Stimulated activated CD4-positive, alpha-beta T cell treated with anti-CD3 and anti-CD28 coated beads, TNF-alpha, amount 100 ng/mL, for 24 hours (primary cell): ENCODE measurements at places on chromosomes 13 and 19.
A peak's percentile ranks its signal among the peaks of the same experiment; 100 is the strongest.

- DNase-seq: no peak
Observed at GRCh38 chr13:109516186-109516585, 270.2 kb downstream of the IRS2 start.

- DNase-seq: no peak
Observed at GRCh38 chr13:81197966-81198365, 857.0 kb upstream of the SPRY2 start.

GRCh38 chr13:63184693-63185092, 1769.0 kb upstream of the PCDH20 start:
- no peak for DNase-seq

- no peak for DNase-seq
Observed at GRCh38 chr13:37397535-37397934, 201.0 kb downstream of the POSTN start.

DNA sequence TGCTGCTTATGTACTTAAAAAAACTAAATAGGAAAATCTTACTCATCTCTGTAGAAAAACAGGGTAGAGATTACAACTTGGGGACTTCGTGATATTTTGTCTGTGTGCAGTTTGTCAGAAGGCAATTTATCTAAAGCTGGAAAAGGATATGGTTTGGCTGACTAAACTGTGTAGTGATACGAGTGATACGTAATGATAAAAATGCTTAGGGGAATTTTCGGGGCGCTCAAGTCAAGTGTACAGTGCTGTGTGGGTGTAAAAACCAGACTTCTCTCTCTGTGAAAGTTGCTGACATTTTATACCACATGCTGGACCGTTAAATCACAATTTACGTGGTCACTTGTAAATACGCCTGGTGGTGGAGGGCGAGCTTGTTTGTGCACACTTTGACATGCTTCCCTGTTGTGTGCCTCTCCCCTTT, 221.7 kb downstream of the KCNRG start:
- DNase-seq: peak; percentile 40

DNA sequence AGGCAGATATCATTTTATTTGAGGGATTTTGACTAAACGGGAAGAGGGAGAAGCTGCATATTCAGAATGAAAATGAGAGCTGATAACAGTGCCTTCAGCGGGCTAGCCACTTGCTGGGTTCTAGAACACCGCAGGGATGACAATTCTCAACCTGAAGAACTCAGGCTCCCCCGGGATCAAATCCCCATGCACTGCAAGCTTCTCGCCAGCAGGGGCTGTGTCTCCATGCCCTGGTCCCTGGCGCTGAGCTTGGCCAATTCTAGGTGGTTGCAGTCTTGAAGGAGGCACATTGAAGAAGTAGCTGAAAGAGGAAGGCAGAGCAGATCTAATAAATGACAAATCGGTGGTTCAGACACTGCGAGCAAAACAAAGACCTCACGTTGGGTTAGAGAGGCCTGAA, 128.7 kb downstream of the UQCRFS1 start:
- DNase-seq: no peak

- DNase-seq: no peak
Observed at GRCh38 chr13:39025433-39025839, 12.5 kb downstream of the PROSER1 start.

- no peak for DNase-seq
Observed at GRCh38 chr19:8593931-8594330, 16.6 kb downstream of the ADAMTS10 start.

GRCh38 chr19:16200038-16201010, 2.6 kb downstream of the AP1M1 start:
- DNase-seq: no peak

GRCh38 chr13:42272804-42273175, 838 bp downstream of the AKAP11 start:
- no peak for DNase-seq

- DNase-seq: no peak
Observed at GRCh38 chr19:12790628-12791344, 500 bp upstream of the JUNB start.
